Renal cortex interstitium (tissue), 15 donors: ENCODE measurements at places on chromosomes 6 and 20. TPM values are rescaled to one million over a fixed set of nuclear protein-coding genes. Genes with fewer than 3 reads are reported as not detected.

The CDSN gene
- polyA plus RNA-seq, result not detected

The GUCA1A gene
- 0.19 TPM for polyA plus RNA-seq

The TAP2 gene
- 9.5 TPM for polyA plus RNA-seq

The BCLAF1 gene
- polyA plus RNA-seq, result 227 TPM

The RAB44 gene
- polyA plus RNA-seq, result 0.06 TPM

The SERPINB1 gene
- polyA plus RNA-seq, result 20.8 TPM

The CYP24A1 gene
- polyA plus RNA-seq, result 2.0 TPM

The FBXO9 gene
- polyA plus RNA-seq, result 94.2 TPM

The KHDC1L gene
- 0.17 TPM for polyA plus RNA-seq
